GOT3 (cell line): ENCODE measurements at places on chromosomes 2 and 18.

- no peak for DNase-seq
Measured at GRCh38 chr18:38576349-38576748, 1010.8 kb upstream of the CELF4 start.

DNA sequence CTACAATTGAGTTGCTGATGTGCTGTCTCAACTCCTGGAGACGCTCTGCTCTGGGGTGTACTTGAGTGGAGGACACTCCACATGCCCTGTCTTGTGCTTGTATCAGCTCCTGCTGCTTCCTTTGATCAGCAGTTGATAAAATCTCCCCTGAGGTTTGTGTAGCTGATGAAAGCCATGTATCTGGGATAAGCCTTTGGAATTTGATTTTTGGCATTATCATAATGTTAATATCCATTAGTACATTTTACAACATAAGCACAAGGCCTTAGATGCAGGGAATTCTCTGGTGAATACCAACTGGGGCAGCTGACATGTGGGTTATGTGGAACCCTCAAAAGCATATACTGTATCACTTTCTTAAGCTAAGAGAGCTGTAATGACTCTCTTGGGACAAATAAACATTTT is 222.7 kb upstream of the ITGA4 start:
- DNase-seq, result no peak

DNA sequence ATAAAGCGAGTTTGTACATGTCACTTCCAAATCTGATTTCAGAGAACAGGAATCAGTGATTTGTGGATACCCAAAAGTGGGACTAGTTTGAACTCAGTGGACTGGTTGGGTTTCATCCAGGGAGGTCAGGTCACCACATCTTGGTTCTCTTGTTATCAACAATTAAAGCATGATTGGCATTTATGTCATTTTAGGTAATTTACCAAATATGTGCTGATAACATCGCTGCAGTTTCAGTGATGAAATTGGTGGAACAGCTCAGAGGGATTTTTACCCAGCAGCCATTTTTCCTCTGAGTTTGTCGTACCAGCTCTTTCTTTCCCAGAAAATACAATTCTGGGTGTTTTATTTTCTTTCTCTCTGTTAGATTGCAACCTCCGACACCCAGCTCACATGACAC is 33.4 kb downstream of the TMEM18 start:
- no peak for DNase-seq

- no peak for DNase-seq
Measured at GRCh38 chr2:43906448-43907109, 67.8 kb downstream of the ABCG8 start.

- DNase-seq, result no peak
Measured at GRCh38 chr2:45691171-45691999, 39.9 kb downstream of the PRKCE start.

DNA sequence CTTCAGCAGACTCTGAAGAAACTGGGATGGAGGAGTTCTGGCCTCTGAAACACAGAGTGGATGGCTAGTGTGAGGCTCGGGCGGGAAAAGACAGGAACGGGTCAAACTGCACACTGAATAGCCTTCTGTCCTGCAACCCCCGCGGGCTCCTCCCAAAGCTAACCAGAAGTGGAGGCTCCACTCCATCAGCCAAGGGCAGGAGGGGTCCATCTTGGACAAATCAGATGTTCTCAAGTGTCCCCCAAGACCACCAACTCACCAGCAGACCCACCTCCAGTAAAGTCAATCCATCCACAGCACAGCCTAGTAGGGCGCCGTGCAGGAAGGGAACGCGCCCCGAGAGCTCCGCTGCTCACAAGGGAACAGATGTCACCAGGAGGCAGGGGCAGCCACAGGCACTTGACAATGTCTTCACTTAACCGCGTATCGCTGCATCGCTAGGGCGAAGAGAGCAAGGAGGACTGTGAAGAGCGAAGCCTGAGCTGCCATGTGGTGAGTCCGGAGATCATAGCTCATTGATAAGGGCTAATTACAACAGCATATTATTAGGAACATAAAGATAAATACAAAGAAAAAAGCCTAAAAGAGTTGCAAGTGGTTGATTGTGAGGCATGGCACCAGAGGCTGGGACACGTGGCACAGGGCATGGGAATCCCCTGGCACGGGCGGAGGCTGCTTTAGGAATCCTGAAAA is 494.6 kb upstream of the MYT1L start:
- no peak for DNase-seq

DNA sequence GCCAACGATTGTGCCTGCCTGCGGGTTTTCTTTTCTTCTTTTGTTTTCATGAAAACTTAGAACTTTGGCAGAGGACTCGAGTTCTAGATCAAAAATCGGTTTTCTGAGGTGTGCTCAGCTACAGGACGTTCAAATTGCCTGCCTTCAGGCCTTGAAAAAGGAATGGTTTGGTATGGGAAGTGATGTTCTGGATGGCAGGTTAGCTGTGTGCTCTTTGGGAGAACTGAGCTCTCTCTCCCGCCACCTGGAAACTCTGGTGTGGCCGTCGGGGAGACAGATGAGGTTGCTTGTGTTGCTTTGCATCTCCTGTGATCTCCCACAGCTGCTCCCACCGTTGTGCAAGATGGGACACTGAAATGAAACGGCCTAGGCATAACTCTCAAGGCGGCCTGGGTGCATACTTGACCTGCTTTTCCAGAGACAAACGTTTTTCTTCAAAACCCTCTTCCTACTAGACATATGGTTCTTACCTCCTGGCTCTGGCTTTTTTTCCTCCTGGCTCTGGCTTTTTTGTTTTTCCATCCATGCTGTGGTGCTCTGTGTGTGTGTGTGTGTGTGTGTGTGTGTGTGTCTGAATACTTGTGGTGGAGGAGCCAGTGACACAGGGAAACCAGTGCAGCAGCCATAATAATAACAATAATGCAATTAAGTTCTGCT is 2.0 kb downstream of the FMNL2 start:
- DNase-seq, result no peak
